Left renal pelvis (tissue), 4 donors: ENCODE measurements at places on chromosomes 1 and 21.

- no peak for DNase-seq
These were observed 351.3 kb upstream of the SGIP1 start for GRCh38 chr1:66182551-66183178.

DNA sequence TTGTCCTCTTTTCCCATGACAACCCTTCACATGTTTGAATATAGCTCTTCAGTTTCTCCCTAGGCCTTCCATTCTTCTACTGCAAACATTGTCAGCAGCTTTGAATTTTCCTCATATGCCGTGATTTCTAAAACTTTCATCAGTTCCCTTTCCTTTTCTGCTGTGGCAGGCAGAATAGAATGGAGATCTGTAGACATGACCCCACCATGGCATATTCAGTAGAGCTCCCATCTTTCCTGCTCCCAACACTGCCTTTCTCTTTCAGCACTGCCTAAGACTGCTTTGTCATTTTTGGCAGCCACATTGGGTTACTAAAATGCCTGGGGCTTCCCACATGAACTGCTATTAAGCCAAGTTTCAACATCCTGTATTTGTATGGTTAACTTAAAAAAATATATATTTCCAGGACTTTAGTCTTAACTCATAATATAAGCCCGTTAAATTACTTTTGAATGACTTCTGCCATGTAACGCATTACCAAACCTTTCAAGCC is 60.9 kb downstream of the TBX19 start:
- no peak for DNase-seq

- no peak for DNase-seq
These were observed 5.4 kb upstream of the PGBD5 start for GRCh38 chr1:230431527-230431926.

- no peak for DNase-seq
These were observed 40.0 kb downstream of the L1TD1 start for GRCh38 chr1:62234688-62235087.

GRCh38 chr1:30885570-30886522 is 22.7 kb downstream of the SDC3 start:
- DNase-seq, result no peak

- no peak for DNase-seq
These were observed 252.3 kb upstream of the ZP4 start for GRCh38 chr1:238143038-238143437.

DNA sequence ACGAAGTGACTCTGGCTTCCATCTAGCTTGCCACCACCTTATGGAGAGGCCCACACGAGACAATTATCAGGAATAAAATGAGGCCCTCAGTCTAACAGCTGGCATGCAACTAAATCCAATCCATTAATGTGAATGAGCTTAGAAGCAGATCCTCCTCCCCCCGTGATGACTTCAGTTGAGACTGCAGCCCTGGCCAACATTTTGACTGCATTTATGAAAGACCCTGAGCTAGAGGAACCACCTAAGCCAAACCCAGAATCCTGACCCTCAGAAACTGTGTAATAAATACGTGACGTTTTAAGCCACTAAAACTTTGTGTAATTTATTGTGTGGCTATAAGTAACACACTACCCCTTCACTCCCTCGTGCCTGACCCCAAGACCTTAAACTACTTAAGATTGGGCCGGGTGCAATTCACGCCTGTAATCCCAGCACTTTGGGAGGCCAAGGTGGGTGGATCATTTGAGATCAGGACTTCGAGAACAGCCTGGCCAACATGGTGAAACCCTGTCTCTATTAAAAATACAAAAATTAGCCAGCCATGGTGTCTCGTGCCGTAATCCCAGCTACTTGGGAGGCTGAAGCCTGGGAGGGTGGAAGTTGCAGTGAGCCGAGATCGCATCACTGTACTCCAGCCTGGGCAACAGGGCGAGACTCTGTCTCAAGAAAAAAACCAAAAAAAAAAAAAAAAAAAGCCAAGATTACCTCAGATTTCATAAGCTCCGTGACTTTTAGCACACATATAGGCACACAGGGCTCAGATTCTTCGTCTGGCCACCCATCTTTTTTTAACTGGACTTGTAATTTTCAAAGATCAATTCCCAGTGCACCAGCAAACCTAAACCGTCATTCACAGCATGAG is 72.5 kb downstream of the ENAH start:
- DNase-seq, result no peak

GRCh38 chr1:98086796-98087441 is 166.1 kb upstream of the DPYD start:
- DNase-seq, result no peak

- DNase-seq, result no peak
These were observed 32.0 kb downstream of the EGLN1 start for GRCh38 chr1:231390071-231390470.
